ENCODE measurements at places on chromosomes 6 and 20. TPM values are rescaled to one million over a fixed set of nuclear protein-coding genes. Genes with fewer than 3 reads are reported as not detected.

DNA sequence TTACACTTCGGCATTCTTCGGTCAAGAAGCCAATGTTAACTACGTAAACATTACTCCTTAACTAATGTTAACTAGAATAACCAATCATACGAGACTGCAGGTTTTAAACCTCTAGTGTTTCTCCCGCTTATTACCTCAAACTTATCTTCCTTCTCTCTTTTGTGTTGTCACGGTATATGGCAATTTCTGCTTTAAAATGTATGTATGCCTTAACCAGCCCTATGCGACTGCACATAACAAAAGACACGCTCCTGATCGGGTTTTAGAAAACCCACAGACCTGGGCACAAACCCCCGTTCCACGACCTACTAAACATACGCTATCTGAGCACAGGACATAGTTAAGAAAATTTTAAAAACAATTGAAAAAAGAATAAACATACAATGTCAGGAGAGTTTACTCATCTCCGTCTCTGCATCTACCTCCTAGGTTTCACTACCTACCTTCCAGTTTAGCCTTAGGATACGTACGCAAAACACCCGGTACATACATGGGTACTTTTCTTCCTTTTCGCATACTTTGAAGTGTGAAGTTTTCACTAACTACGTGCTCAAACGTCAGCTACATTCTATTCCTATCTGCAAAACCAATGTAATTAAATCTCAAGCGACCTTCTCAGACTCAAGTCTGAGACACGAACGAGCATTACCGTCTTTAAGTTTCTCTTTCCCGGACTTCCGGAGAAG, 1.1 kb downstream of the CD164 start:
- peak; percentile 61 for DNase-seq

- no peak for DNase-seq
Measured at GRCh38 chr6:45003387-45003786, 324.7 kb upstream of the RUNX2 start.

DNA sequence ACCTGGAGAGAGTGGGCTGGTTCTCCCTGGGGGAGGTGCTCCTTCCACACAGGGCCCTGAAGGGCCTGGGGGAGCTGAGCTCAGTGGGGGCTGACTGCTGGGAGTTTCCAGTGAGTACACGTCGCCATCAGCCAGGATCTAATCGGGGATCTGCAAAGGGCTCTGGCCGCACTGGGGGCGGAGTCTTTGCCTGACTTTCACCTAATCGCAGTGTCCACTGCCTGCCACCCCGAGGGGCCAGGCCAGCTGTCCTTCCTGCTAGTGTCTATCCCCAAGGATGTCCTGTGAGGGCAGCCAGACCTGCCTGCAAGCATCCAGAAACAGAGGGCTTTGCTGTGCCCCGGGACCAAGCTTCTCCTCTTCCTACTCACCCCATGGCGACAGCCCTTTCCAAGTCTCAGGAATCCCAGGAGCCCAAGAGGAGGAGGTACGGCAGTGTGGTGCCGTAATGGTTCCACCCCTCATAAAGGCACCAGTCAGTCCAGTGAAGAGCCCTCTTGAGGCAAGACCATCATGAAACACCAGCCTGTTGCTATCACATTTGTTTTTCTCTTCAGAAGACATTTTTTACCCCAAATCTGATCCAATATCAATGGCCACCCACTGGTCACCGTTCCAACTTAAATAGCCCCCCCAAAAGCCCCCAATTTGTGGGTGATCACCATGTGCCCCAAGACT, 243.1 kb upstream of the ECI2 start:
- DNase-seq, result no peak

SIRPB1 gene
- 0.18 TPM for polyA plus RNA-seq

CCM2L gene
- polyA plus RNA-seq, result 10.8 TPM

- DNase-seq, result peak; percentile 78
Measured at GRCh38 chr6:113591896-113592827, 265.0 kb upstream of the MARCKS start.

DNA sequence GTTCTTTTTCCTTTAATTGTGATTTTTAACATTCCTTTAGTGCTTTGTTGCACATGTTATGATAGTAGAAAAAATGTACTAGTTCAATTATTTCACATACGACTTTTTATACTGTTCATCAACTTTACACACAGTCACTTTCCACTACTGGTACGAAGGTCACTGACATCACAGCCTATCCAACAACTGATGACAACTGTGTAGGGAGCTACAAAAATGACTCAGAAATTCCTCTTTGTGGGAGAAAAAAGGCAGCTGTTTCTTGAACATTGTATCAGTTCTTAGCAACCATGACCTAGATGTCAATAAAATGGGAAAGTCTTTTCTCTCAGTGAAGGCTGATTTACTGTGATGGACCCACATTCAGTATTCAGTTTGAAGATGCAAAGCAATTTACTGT, 7.0 kb upstream of the ID4 start:
- DNase-seq, result no peak

DNA sequence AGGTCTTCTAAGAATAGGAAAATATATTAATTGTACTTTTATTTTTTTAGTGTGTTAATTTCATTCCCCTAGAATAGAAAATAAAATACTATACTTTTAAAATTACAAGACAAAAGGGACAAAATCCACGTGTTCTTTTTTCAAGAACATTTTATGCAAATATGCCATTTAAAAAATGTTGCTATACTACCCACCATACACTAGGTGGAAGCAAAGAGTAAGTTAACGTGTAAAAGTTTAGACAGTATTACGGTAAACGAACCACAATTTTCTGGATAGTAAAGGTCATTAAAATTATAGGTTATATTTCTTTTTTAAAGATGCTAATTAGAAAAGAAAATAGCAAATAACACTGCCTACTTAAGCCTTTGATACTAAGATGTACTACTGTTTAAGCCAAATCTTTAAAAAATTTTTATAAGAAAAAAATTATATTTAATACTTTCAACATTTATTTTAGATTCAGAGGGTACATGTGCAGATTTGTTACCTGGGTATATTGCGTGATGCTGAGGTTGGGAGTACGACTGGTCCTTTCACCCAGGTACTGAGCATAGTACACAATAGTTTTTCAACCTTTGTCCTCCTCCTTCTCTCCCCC, 287.6 kb downstream of the PHF3 start:
- DNase-seq, result peak; percentile 17

DNA sequence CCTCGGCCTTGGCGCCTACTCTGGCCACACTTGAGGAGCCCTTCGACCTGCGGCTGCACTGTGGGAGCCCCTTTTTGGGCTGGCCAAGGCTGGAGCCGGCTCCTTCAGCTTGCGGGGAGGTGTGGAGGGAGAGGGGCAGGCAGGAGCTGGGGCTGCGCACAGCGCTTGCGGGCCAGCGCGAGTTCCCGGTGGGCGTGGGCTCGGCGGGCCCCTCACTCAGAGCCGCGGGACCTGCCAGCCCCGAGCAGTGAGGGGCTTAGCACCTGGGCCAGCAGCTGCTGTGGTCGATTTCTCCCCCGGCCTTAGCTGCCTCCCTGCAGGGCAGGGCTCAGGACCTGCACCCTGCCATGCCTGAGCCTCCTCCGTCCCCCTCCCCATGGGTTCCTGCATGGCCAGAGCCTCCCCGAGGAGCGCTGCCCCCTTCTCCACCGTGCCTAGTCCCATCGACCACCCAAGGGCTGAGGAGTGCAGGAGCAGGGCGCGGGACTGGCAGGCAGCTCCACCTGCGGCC, 136.8 kb downstream of the EPHA7 start:
- no peak for DNase-seq

PHF20 gene
- polyA plus RNA-seq, result 16.0 TPM

HCK gene
- not detected for polyA plus RNA-seq

GRCh38 chr6:93391965-93392364, 27.4 kb downstream of the EPHA7 start:
- DNase-seq, result no peak

POU5F1 gene
- polyA plus RNA-seq, result 0.94 TPM

DNA sequence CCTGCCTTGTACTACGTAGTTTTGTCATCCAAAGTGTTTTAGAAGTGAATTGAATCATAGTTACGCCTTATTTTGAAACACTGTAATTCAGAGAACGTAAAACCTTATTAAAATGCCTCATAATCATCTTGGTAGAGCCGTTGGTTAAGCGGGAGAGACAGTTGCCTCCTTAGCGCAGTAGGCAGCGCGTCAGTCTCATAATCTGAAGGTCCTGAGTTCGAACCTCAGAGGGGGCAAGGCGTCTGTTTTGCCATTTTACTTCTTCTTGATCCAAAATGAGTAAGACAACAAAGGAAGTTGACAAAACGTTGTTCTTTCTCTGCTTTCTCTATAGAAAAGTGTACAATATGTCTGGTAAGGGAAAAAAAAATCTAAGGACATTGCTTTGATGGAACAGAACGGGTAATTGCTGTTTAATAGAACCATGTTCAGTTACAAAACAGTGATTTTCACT, 20.7 kb upstream of the TRIM27 start:
- DNase-seq, result peak; percentile 89

- DNase-seq, result no peak
Measured at GRCh38 chr20:12453711-12454110, 536.0 kb downstream of the BTBD3 start.

DNA sequence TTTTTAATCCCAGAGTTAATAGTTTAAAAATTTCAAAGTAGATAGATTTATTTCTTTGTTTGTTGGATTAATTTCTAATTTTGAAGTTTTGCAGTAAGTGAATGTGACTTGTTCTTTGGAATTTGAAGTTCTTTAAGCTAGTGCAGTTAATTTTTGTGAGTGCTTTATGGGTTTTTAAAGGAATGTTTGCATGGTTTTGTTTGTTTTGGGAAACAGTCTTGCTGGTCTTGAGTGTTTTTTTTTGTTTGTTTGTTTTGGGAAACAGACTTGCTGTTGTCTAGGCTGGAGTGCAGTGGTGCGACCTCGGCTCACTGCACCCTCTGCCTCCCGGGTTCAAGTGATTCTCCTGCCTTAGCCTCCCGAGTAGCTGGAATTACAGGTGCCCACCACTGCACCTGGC, 9.5 kb downstream of the PANK2 start:
- DNase-seq, result no peak

- DNase-seq, result no peak
Measured at GRCh38 chr20:18288749-18289267, 481 bp downstream of the ZNF133 start.

GRCh38 chr20:38579219-38579910, 1.6 kb upstream of the ADIG start:
- DNase-seq, result no peak

DNA sequence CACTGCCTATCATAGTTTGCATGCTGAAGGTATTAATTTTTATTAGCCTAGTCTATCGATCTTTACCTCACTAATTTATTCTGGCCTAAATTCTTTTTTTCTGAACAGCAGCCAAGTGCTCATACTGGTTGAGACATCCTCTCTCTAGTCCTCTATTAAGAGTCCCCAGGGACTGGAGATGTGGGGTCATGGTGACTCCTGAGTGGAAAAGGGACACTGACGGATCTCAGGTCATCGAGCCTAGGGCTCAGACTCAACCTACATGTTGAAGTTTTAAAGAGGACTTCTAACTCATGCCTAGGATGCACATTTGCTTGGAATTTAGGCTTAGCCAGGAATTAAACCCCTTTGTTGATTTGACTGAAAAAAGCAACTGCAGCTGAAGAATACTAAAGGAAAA, 378.1 kb downstream of the BTBD9 start:
- DNase-seq, result no peak

- peak; percentile 52 for DNase-seq
Measured at GRCh38 chr20:8155812-8156211, 23.7 kb downstream of the PLCB1 start.

GRCh38 chr6:87518453-87518852, 45.7 kb downstream of the SLC35A1 start:
- no peak for DNase-seq

- DNase-seq, result no peak
Measured at GRCh38 chr6:6287415-6287814, 33.0 kb downstream of the F13A1 start.

DNA sequence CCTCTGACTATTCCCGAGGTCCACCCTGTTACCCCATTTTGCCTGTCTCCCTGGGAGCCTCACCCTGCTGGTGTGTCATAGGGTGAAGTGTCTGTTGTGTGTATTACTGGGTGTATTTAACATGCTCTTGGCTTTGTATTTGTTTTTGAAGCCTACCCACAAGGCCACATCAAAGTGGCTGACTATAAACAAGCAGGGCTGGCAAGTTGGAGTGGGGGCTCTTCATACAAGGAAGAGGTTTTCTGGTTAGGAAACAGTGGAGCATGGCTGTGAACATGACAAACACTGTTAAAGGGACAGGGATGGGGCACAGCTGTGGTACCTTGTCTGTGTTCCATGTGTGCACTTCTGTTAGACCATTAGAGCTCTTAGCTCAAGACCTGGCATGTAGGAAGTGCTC, 26.3 kb downstream of the HECA start:
- no peak for DNase-seq

- peak; percentile 62 for DNase-seq
Measured at GRCh38 chr6:16511040-16511660, 250.1 kb downstream of the ATXN1 start.

GRCh38 chr6:139705284-139705683, 330.8 kb upstream of the CITED2 start:
- no peak for DNase-seq

DNA sequence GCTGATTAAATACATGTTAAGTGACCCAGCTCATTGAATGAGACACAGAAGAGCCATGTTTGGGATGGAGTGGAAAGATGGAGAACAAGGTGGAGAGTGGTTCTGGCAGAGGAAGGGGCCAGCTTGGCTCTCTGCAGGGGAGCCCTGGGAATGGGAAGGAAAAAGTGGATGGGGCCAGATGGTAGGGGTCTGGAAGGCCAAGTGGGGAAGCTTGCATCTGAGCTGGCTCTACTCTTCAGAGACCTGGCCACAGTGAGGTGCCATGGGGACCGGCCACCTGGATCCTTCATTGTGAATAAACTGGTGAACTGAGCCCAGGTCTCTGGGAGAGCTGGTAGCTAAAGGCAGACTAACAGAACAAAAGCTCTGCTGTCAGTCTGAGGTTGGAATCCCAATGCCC, 48.9 kb upstream of the SIRPA start:
- DNase-seq, result no peak

DNA sequence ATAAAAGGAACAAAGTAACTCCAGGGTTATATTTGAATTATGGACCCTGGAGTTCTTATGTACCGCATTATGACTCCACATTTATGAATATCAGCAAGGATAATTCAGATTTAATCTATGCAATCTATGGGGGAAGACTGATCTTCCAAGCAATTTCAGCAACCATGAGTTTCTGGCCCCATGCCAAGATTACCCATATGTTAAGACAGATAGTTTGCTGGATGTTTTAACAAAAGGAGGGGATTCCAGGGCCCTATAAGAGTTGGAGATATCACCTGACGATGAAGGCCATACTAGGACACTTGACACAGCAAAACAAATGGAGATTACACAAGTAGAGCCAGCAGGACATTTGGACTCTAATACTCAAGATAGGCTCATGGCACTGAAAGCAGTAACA, 45.9 kb upstream of the PLN start:
- DNase-seq, result no peak

DNA sequence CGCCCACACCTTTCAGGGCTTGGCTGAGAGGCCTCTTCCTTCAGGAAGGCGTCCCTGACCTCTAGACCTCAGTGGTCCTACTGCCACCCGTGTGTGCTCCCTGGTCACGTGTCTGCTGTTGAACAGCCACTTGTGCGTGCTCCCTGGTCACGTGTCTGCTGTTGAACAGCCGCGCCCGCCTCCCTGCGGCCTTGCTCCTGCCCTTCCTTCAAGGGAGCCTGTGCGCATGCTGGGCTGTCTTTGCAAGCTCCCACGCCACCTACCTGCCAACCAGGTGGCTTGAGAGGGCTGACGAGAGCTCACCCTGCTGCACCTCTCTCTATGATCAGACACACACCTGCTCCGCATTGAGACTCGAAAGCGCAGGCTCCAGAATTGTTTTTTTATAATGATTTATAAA, 179.3 kb downstream of the BMP7 start:
- DNase-seq, result no peak

OR2J3 gene
- polyA plus RNA-seq, result not detected

Data from endothelial cell of umbilical vein (primary cell).